ENCODE measurements at places on chromosomes 12 and 14.

DNA sequence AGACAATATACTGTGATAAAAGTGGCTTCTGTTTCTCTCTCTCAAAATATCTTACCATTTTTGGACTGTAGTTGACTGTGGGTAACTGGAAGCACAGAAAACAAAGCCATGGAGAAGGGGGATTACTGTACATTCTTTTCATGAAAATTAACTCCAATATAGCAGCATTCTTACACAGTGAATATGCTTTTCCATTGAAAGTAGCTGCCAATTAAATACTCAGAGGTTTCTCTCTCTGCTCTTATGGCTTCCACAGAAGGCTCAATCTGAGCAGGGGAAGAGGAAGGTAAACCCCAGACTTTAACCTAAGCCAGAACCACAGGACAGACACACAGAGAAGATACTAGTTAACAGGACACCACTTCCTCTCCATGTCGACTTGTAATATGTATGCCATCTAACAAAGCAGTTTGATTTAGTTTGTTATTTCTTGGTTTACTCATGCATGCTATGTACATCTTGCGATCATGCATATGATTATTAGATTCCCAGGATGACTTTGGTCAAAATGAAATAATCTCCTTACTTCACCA, 150.2 kb downstream of the SSPN start:
- DNase-seq, result no peak

GRCh38 chr14:105641075-105641937, 114.9 kb downstream of the TMEM121 start:
- no peak for DNase-seq

DNA sequence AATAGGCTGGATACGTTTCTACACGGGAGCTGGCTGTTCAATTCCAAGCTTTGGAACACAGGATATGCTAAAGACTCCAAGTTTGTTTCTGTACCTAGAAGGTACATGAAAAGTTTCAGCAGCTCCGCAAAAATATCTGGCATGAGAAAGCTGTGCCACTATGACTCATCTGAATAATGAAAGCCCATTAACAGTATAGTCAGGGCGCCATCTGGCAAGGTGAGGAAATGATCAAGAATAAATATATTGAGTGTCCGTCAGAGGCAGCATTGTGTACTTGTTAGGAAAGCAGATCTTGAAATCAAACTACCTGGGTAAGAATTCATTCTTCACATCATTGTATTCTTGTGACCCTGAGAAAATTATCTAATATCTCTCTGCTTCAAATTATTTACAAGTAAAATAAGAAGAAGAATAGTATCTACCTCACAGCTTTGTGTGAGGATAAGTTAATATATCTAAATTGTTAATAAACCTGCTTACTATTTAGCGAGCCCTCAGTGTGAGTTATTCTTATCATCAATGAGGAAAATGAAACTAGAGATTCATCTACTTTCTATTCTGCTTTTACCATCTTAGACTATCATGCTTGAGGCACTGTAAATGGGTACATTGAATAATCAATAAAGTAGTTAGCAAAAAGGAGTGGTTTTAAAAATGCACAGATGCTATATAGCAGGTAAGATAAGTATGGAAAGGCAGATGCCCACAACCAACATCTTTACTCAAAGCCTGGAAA, 53.5 kb downstream of the FSCB start:
- no peak for DNase-seq

GRCh38 chr12:53118751-53119300, 15.5 kb downstream of the SOAT2 start:
- no peak for DNase-seq

GRCh38 chr12:131133015-131133905, 179.6 kb downstream of the ADGRD1 start:
- no peak for DNase-seq

GRCh38 chr14:50943943-50944646, at the start of gene PYGL:
TSS of gene PYGL (minus strand) at chr14:50944483. CDS start at chr14:50944403, 80 bp downstream.
- no peak for DNase-seq

GRCh38 chr14:105581551-105582341, 55.4 kb downstream of the TMEM121 start:
- DNase-seq, result no peak

GRCh38 chr12:99370421-99371138, 277.0 kb upstream of the GARIN6 start:
- no peak for DNase-seq

DNA sequence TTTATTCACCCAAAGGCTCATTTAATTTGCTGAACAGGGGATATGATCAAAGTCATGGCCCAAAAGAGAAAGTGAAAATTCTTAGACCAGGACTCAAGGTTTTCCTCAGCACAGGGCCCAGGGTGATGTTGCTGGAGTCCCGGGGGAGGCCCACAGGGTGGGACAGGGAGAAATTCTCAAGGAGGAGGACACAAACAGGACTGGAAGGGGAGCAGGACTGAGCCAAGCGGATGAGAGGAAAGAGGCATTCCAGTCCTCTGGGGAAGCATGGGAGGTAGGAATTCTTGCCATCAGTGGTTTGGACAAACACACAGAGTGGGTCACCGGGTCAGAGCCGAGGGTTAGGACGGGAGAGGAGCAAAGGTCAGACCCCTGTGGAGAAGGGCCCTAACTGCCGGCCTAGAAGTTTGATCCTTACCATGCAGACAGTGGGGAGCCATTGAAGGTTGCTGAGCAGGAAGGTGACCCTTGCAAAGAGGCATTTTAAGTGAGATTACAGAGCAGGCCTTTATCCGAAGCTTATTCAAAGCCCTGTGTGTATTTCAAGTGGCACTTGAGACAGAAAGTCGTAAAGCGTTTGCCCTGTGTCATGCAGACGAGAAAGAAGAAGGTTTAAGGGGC, 68.4 kb upstream of the PTGR2 start:
- DNase-seq, result no peak

DNA sequence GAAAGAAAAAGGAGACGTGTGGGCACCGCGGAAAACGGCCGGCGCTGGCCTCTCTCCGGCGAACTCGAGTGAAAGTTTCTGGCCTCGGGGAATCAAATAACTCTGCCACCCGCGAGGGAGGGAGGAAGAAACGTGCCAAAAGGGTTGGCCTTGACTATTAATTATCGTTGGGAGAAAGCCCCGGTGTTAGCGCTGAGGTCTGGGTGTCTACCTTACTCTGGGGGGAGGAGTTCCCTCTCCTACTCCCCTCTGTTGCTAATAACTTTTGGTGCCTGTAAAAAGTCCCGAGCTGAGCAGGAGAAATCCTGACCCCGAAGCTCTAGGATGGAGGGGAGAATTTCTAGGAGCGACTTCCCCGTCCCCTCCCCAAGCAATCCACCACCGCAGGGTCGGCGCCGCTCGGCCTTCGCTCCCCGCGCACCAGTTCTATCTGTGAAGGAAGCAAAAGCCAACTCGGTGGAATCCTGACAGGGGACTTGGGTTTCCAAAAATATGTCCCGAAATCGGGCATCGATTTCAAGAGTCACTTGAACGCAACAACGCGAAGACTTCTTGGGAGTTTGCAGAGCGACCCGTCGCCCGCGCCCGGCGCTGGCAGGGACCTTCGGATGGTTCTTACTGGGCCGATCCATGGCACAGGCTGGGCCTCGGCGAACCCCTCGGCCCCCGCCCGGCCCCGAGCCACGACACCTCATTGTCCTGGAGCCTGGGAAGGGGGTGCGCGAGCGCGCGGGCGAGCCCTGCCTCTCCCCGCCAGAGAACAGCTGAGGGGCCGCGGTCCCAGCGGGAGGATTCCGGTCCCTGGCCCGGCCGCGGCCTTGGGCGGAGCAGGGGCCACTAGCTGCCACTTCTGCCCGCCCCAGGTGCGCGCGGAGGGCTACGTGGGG, 1.7 kb downstream of the OTX2 start:
- DNase-seq, result no peak

DNA sequence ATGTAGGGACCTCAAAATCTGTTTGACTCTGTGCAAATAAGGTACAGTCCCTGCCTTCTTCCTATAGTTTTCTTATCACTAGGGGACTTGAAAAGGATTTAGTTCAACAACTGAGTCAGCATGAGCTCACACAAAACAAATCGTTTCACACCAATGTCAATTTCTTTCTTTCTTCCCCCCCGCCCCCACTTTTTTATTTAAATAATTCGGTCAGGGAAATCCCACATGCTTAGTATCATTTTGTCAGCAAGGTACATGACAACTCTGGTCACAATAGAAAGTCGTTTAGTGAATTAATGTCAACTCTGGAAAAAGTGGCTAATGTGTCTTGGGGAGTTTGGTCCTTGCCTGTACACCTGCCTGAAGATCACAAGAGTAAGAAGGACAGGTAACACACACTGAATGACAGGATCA, 232.2 kb upstream of the PLEKHG7 start:
- no peak for DNase-seq

Measured in activated effector memory CD4-positive, alpha-beta T cell treated with Interleukin-2 at 50 U/mL for 16 hours (primary cell).